ENCODE measurements at places on chromosomes 12 and 14.

GRCh38 chr14:94056579-94057308, 24.3 kb downstream of the DDX24 start:
- peak; percentile 28 for DNase-seq

- DNase-seq, result no peak
These were observed 195.0 kb downstream of the PIK3C2G start for GRCh38 chr12:18456344-18456743.

- DNase-seq, result no peak
These were observed 72.9 kb downstream of the BLTP3B start for GRCh38 chr12:100069795-100070194.

GRCh38 chr14:95445161-95445560, 71.3 kb downstream of the SYNE3 start:
- no peak for DNase-seq

- no peak for DNase-seq
These were observed 45.5 kb downstream of the ZNF641 start for GRCh38 chr12:48305190-48305589.

- DNase-seq, result no peak
These were observed 299.0 kb upstream of the FOXG1 start for GRCh38 chr14:28467611-28468010.

All from stimulated activated CD4-positive, alpha-beta T cell treated with anti-CD3 and anti-CD28 coated beads, Interleukin-4, amount 100 ng/mL, for 4 hours (primary cell).